Stimulated activated CD8-positive, alpha-beta memory T cell treated with anti-CD3 and anti-CD28 coated beads, Interleukin-4, amount 100 ng/mL, for 1 hour (primary cell): ENCODE measurements at places on chromosomes 1 and 21.

- no peak for DNase-seq
Measured at GRCh38 chr1:209802117-209802779, 3.7 kb downstream of the IRF6 start.

- no peak for DNase-seq
Measured at GRCh38 chr21:34313116-34313515, 50.7 kb upstream of the KCNE2 start.

DNA sequence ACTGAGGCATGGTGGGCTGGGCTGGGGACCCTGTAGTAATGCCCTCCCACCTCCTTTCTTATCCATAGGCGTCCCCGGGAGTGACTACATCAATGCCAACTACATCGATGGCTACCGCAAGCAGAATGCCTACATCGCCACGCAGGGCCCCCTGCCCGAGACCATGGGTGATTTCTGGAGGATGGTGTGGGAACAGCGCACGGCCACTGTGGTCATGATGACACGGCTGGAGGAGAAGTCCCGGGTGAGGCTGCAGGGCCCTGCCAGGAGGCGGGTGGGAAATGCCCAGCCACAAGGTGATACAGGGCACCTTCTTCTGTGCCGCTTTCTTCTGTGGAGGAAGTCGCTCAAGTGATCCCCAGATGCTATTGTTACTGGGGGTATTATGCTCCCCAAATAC is 32.3 kb upstream of the KDM4A start:
- no peak for DNase-seq

DNA sequence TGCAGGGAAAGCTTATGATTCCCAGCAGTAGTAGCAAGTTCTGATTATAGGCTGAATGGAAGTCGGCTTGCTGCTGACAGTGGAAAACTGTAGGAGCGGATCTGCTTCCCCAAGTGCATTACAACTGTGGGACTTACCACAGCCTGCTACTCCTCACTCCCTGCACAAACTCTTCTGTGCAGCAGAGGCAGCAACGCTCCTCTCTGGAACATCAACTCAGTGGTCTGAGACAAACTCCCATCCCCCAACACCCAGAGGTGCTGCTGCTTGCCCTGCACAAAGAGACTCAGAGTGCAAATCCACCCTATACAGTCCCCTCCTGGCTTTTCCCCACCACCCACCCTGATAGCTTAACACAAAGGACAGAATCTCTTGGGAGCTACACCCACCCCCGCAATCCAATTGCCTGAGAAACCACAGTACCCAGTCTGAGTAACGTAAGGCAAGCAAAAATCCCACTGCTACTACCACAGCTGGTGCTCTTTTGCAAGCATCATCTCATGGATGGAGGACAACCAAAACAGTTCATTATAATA is 1455.2 kb downstream of the AMY1C start:
- DNase-seq, result no peak
